Stimulated activated CD4-positive, alpha-beta T cell treated with anti-CD3 and anti-CD28 coated beads, Interleukin-1b, Interleukin-23, amount 100 ng/mL, for 1 hour (primary cell): ENCODE measurements at places on chromosomes 12 and 14.

- no peak for DNase-seq
Measured at GRCh38 chr12:6852651-6853354, 853 bp downstream of the USP5 start.

DNA sequence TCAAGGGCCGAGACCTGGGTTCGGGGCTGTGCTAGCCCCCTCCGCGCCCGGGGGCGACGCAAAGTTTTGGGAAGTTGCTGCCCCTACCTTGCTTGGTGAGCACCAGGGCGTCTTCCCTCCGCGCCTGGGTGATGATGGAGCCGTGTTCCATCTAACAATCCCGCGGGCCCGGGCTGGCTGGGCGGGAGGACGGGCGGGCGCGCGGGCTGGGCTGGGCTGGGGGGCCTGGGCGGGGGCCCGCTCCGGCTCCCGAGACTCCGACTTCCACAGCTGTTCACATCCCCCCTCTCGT lies 298 bp downstream of the CTDSP2 start:
- DNase-seq = no peak

GRCh38 chr14:52051871-52052270 lies 17.0 kb downstream of the NID2 start:
- DNase-seq = no peak

DNA sequence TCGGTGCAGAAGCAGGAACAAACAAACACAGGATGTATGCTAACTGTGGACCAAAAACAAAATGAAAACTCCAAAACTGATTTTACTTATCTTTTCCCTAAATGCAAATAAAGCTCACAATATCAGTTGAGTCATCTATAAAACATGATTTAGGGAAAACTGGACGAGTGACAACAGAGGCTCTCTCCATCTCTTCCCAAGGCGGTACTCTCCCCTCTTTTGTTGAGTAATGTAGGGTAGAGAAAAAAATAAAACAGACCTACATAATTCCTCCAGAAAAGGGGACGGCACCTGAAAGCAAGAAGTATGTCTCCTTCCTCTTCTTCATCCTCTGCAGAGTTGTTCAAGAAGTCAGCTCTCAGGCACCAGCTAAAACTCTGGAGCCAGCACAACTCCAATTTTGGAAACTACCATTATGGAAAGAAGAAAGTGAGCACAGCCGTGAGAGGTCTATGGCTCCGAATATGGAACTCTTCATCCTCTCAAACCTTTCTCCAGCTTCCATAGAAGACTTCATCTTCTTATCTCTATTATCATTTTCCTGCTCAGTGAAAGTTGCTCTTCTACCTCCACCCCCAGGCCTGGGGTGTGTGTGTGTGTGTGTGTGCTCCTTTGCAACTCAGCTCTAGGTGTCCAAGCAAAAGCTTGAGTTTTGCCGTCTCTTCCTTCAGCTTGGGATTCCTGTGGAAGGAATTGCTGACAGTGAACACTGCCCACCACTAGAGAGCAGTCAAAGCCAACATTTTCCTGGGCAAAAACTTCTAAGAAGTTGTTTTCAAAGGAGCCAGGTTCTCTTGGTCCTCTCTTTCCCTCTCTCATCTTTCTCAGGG lies 155.4 kb downstream of the DIO2 start:
- no peak for DNase-seq

DNA sequence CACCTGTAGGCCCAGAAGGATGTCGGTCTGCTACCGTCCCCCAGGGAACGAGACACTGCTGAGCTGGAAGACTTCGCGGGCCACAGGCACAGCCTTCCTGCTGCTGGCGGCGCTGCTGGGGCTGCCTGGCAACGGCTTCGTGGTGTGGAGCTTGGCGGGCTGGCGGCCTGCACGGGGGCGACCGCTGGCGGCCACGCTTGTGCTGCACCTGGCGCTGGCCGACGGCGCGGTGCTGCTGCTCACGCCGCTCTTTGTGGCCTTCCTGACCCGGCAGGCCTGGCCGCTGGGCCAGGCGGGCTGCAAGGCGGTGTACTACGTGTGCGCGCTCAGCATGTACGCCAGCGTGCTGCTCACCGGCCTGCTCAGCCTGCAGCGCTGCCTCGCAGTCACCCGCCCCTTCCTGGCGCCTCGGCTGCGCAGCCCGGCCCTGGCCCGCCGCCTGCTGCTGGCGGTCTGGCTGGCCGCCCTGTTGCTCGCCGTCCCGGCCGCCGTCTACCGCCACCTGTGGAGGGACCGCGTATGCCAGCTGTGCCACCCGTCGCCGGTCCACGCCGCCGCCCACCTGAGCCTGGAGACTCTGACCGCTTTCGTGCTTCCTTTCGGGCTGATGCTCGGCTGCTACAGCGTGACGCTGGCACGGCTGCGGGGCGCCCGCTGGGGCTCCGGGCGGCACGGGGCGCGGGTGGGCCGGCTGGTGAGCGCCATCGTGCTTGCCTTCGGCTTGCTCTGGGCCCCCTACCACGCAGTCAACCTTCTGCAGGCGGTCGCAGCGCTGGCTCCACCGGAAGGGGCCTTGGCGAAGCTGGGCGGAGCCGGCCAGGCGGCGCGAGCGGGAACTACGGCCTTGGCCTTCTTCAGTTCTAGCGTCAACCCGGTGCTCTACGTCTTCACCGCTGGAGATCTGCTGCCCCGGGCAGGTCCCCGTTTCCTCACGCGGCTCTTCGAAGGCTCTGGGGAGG lies at the start of gene LTB4R:
Gene LTB4R (plus strand): TSS at position 857 of the 959 bp plus-strand sequence. CDS start 4,150 bp downstream, outside the sequence.
- no peak for DNase-seq
